ENCODE measurements at places on chromosomes 7 and 10. TPM values are rescaled to one million over a fixed set of nuclear protein-coding genes. Genes with fewer than 3 reads are reported as not detected.

Gene ZCCHC24
- 20.1 TPM for total RNA-seq

Gene ACTL6B
- not detected for total RNA-seq

Gene LDB1
- 47.2 TPM for total RNA-seq

Gene POM121C
- total RNA-seq: 10.3 TPM

Gene ZNF487
- total RNA-seq: 9.3 TPM

Gene TEX36
- total RNA-seq: not detected

Gene LIPF
- total RNA-seq: 1.1 TPM

Gene PAPOLB
- total RNA-seq: not detected

Gene ZNF138
- 10.4 TPM for total RNA-seq
